Brain pericyte (primary cell): ENCODE measurements at places on chromosomes 3 and 15.

DNA sequence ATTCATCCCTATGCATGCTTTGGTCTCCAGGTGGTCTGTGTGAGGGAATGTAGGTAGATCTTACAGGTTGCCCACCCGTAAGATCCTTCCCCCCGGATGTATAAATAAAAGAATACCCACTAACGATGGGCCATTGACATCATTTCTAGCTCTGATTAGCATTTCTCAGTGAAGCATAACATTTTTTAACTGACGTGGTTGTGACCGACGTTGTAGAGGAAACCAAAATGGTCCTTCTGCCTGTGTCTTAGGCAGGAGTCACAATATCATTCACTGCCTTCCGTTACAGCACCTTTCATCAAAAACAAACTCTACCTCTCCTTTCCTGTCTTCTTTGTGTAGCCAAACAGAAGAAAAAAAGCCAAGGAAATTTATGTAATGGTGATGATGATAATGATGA, 27.3 kb upstream of the UMPS start:
- no peak for DNase-seq

DNA sequence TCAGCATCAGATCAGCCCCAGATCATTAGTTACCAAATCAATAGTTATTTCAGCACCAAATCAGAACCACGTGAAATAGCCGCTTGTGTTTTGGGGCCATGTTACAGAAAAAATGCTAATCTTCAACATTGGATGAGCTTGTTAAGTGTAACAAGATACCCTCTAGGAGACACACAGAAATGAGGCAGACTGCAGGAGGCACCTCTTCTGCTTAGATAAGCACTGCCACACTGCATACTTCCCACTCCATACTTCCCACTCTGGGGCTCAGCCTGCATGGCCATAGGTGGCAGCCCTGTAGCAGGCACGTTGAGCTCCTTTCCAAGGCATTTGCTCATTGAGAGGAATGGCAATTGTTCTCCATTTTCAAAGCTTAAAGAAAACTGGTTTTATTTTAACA, 73.3 kb downstream of the CHCHD6 start:
- DNase-seq: no peak

DNA sequence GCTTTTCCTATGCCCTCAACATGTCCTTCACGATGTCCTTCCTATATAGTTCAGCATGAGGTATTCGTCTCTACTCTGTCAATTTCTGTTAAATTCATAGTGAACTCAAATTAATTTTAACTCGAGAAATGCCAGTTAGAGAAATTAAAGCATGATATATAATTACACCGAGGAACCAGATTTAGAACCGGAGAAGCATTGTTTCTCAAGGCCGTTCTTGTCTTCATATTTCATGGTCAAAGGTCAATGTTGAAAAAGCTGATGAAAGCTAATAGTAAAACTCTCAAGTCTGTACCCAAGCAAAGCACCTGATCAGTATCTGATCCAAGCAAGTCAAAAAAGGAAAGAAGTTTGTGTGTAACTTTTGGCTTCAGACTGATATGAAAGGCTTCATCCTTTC, 163.8 kb downstream of the ZBTB20 start:
- no peak for DNase-seq

GRCh38 chr3:152359385-152360248, 90.9 kb downstream of the MBNL1 start:
- no peak for DNase-seq

DNA sequence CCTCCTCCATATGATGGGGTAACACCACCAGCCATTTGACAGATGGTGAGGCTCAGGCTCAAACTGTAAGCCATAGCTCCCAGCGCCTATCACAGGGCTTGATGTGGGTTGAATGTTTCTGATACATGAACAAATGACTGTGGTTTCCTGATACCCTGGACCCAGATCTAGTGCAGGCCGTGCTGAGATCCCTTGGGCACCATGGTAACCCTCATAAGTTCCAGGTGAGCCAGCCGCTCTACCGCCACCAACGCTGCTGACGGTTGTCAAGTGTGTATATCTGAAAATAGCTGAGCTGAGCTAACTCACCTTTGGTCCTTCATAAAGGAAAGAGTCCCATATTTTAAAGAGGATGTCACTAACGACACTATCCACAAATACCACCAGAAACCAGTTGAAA, 74.5 kb downstream of the TBC1D2B start:
- DNase-seq: no peak

DNA sequence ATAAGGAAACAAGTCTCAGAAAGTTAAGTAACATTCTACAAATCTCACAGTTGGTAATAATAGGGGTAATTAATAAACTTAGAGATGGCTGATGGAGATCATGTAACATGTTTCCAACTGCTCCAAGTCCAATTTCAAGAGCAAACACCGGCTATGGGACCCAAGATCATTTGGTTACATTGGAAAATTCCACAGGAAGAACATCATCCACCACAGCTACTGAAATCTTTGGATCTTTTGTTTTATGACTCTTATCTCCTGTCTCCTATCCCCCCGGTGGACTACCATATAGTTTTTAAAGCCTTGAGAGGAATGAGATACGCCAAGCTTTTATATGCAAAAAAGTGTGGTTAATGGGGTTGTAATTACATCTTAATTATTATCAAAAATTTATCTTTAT, 216.1 kb downstream of the WNT5A start:
- DNase-seq: no peak

GRCh38 chr3:142818651-142819050, 70.2 kb downstream of the PCOLCE2 start:
- DNase-seq: no peak

DNA sequence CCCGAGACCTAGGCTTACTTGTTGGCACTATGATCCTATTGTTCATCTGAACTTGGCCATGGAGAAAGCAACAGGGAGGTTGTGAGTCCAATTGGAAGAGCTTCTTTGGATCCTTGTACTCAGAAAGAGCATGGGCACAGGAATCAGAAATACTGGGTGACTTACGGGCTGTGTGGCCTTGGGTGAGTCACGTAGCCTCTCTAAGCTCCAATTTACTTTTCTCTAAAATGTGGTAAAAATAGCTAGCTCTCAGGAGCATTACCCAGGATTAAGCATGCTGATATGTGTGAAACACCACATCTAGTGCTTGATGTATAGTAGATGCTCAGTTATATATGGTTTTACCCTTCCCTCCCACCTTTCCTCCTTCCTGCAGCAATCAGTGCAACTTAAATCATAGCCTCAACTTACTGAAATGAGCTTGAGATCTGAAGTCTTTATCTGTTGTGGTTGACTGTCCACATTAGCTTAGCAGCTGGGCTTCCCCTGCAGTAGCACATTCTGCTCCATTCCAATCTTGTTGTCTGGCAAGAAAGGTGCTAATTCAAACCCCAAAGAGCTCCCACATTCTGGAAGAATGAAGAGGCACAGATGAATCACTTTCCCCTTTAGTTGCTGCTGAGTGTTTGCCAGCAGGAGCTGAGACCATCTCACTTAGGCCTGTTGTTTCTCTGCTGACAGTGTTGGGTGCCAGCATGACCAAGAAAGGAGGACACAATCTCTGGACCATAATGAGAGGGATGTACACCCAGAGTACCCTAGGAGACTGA, 299.1 kb upstream of the TRIM42 start:
- no peak for DNase-seq

GRCh38 chr15:76974456-76975036, 20.4 kb upstream of the PSTPIP1 start:
- no peak for DNase-seq

DNA sequence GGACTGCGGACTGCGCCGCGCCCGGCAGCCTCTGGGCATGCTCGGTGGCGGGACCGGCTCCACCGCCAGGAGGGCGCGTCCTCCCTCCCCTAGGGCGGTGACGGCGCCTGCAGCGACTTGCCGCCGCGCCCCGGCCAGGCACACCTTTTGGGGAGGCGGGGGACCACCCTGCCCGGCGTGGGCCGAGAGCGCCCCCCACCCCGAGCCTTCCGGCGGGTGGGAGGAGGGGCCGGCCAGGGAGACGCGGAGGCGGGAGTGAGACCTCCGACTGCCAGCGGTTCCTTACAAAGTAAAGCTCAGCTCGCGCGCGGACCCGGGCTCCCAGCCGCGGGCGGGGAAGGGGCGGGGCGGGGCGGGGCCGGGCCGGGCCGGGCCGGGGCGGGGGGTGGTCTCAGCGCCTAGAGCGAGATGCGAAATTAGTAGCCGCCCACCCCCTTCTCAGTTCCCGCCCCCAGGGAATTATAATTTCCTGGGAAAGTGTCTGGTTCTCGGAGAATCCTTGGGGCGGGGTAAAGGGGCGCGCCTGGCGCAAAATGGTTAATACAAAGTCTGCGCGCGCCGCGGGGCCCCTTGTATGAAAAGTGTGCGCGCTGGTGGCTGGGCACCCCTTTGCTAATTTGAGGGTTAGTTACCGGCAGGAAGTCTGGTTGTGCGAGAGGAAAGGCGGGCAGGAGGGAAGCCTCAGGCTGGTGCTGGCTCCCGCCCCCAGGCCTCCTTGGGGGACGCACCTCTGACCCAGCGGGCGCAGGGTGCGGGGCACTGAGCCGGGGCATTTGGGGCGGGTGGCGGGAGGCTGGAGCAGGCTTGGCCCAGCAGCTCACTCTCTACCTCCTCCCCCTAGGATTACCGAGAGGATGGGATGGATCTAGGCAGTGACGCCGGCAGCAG, 224.8 kb upstream of the IL12A start:
- peak; percentile 50 for DNase-seq

DNA sequence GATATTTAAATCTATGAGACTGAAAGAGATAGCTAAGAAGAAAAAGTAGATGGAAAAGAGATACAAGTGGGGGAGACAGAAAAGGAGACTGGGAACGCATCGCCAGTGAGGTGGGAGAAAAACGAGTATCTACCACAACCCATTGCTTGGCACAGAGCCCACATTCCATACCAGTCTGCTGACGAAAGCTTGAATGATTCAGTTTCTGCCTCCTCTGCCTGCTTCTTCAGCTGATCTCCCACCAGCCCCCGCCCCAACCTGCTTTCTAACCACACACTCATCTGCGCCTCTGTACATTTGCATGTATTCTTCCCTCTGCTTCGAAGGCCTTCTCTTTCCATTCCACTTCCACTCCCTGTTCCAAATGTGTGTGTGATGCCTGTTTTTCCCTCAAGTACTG, 188.1 kb downstream of the USP13 start:
- no peak for DNase-seq

DNA sequence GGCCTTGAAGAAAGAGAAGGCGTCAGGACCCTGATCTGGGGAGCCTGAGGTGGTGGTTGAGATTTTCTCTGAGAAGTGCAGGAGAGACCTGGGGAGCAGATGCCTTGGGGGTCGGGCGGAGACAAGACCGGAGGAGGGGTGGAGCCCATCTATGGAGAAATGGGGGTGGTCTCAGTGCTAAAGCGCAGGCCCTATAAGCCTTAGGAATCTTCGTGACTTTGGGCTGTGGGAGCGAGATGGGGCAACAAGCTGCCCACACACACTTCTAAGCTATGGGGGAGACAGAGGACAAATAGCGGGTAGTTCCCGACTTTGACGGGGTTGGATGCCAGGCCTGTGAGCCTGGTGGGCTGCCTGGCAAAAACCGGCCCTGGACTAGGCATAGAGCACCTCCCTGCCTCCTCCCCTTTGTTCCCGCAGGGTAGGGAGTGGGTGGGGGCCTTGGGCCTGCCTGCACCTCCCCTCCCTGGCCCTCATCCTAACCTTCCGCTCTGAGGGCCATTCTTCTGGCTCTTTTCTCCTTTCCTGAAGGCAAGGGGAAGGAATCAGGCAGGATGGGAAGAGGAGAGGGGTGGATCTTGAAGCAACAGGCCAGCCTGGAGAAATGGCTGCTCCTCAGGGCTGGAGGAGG, 880 bp downstream of the NISCH start:
- no peak for DNase-seq

- no peak for DNase-seq
Measured at GRCh38 chr3:114626751-114627150, 332.9 kb downstream of the TIGIT start.

DNA sequence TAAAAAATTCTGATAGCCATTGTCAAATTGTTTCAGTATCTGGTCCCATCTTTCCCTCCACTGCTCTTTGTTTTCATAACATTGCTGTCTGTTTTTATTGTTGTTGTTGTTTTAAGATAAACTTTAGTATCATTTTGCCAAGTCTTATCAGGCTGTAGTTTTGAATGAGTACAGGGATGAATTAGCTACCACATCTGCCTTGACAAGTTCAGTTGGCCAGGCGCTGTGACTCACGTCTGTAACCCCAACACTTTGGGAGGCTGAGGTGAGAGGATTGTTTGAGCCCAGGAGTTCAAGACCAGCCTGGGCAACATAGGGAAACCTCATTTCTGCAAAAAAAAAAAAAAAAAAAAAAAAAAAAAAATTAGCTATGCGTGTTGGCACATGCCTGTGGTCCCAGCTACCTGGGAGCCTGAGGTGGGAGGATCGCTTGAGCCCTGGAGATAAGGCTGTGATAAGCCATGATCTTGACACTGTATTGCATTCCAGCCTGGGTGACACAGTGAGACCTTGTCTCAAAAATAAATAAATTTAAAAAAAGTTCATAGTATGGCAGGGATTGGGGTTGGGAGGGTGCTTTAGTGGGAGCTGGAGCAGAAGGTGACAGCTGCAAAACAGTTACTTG, 8.3 kb upstream of the ANKDD1A start:
- no peak for DNase-seq

- no peak for DNase-seq
Measured at GRCh38 chr3:125022206-125022605, 33.6 kb downstream of the HEG1 start.

DNA sequence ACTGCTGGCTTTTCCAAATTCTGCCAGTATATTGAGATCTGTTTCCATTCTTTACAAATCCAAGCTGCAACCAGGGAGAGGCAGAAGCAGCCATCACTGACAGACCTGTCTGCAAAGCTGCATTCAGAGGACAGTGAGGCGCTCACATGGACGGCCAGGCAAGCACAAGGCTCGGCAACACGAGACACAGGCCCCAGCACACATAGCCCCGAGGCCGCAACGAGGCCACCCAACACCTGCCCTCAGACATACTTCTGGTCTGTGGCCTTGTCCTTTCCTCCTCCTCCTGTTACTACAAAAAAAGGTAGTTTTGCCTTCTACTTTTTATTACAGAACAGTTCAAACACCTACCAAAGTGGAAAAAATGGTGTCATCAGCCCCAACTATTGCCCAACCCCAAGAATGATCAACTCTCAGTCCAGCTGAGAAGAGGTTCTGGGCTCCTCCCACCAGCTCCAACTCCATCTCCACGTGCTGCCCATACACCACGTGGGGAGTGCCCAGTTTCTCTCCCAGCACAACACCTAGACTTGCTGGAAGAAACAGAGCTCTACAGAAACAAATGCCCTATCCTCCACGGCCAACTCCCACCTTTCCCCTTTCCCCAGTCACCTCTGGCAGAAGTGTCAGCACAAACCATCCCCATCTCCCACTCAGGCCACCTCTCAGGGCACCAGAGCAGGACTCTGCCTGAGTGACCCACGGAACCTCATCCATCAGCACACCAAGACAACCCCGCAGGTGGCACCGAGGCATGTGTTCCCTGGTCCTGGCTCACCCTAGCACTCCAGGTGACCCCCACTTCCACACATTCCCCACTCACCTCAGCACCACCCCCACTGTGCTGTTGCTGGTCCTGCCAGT, 7.4 kb downstream of the ZXDC start:
- DNase-seq: no peak

DNA sequence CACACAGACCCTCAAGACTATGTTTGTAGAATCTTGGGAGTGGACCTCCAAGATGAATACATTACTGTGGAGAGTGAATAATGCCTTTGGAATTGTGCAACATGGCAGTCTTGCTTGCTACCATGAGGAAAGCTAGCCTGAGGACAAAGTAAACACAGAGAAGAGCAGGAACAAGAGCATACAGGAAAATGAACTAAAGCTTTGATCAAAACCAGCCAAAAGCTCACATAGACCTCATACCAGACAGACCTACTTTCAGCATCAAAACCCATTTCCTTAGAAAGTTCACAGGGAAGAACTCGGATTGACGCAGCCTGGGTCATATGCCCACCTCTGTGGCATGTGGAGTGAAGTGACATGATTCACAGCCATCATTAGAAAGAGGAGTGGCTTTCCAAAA, 3.3 kb upstream of the RAB8B start:
- no peak for DNase-seq

GRCh38 chr3:181493423-181493822, 218.3 kb upstream of the SOX2 start:
- no peak for DNase-seq
